Lung (tissue), 17 donors: ENCODE measurements at places on chromosomes 16 and 17. TPM values are rescaled to one million over a fixed set of nuclear protein-coding genes. Genes with fewer than 3 reads are reported as not detected.

The ATXN7L3 gene
- 30.1 TPM for total RNA-seq

DNA sequence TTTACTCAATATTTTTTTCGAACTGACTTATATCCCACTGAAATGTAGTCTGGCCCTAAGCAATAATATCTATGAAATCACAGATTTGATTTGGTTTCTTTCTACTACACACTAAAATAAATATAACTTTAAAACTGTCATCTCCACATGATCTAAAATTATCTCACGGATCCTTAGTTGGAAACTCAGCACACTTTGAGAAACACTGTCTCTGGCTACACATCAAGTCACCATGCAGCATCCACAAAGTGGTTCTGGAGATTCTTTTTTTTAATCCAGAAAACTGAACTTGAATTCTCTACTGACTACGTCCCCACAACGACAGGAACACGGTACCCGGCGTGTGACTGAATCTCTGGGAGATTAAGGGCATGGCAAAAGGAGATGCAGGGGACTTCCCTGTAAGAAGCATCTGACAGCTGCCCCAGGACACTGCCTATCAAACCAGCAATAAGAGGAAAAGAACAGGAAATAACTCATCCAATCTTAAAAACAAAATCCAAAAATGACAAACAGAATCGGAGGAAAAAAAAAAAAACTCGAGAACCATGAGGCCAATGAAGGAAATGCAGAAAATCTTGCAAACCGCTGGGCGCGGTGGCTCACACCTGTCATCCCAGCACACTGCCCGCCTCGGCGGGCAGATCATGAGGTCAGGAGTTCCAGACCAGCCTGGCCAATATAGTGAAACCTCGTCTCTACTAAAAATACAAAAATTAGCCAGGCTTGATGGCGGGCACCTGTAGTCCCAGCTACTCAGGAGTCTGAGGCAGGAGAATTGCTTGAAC is 141.0 kb upstream of the RCVRN start:
- H3K4me1 ChIP-seq = peaks cover 3% of the 10 kb centered on the region
- H3K4me3 ChIP-seq = no peak overlapping the region
- no peaks in the 10 kb centered on the region for H3K36me3 ChIP-seq
- H3K27me3 ChIP-seq = no peaks in the 10 kb centered on the region
- no peak for DNase-seq

GRCh38 chr16:48960830-48961229 is 320.8 kb downstream of the CBLN1 start:
- no peak for DNase-seq
- H3K27me3 ChIP-seq = no peaks in the 10 kb centered on the region
- no peak overlapping the region for H3K4me3 ChIP-seq
- H3K4me1 ChIP-seq = peaks cover 2% of the 10 kb centered on the region

- no peak overlapping the region for H3K27ac ChIP-seq
- no peaks in the 10 kb centered on the region for H3K36me3 ChIP-seq
- no peaks in the 10 kb centered on the region for H3K27me3 ChIP-seq
- no peak for DNase-seq
Measured at GRCh38 chr17:5885336-5885735, 184.8 kb upstream of the WSCD1 start.

DNA sequence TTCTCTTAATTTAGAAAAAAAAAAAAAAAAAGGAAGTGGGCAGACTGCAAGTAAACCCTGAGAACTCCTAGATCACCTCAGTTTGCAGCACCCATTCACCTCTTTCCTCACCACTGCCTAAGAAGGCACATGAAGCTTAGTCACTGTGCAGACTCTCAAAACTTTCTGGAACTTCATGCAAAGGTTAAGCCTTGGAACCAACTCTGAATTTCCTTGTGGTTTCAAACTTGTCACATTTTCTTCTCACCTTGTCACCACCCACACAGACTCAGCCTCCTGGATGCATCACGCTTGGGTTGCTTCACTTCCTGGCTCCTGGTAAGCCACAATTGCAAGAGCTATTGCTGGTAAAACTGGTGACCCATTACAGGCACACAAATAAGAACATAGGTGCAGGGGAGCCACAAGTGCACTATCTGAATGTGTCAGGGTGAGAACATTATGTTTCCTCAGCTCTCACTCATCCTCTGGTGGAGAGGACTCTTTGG is 15.0 kb upstream of the CPD start:
- no peaks in the 10 kb centered on the region for H3K36me3 ChIP-seq
- no peak overlapping the region for H3K27ac ChIP-seq
- no peaks in the 10 kb centered on the region for H3K27me3 ChIP-seq
- H3K4me3 ChIP-seq = no peak overlapping the region
